ENCODE measurements at places on chromosomes 3 and 15.
A peak's percentile ranks its signal among the peaks of the same experiment; 100 is the strongest.

DNA sequence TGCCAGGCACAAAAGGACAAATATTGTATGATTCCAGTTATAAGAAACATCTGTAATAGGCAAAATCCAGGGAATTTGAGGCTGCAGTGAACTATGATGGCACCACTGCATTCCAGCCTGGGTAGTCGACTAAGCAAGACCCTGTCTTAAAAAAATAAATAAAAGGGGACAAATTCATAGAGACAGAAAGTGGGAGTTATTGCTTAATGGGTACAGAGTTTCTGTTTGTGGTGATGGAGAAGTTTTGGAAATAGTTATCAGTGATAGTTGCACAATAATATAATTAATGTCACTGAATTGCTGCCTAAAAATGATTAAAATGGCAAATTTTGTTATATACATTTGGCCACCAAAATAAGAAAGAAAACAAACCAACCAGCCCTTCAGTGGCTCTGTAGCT, 27.6 kb upstream of the CNBP start:
- H3K27ac ChIP-seq: peak overlapping the region; percentile 71
- H3K4me1 ChIP-seq: peaks cover 4% of the 10 kb centered on the region
- no peak overlapping the region for H3K4me3 ChIP-seq
- H3K27me3 ChIP-seq: no peaks in the 10 kb centered on the region
- no peak for DNase-seq

DNA sequence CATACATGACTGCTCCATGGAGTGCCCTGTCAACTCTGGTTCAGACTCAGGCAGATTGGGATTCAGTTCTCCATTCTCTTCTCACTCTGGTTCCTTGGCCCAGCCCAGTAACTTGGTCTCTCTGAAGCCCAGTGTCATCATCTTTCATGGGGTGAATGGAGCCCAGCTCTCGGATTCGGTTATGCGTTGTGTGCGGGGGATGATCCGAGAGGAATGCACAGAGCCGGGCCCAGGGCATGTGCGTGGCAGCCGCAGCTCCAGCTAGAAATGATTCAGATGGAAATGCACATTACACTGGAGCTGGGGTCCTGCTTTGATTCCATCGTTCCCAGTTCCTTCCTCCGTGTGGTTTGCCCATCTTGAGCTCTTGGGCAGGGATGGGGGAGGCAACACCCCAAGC, 189.4 kb downstream of the FEZF2 start:
- H3K36me3 ChIP-seq: no peaks in the 10 kb centered on the region
- H3K27me3 ChIP-seq: no peaks in the 10 kb centered on the region
- H3K27ac ChIP-seq: no peak overlapping the region

DNA sequence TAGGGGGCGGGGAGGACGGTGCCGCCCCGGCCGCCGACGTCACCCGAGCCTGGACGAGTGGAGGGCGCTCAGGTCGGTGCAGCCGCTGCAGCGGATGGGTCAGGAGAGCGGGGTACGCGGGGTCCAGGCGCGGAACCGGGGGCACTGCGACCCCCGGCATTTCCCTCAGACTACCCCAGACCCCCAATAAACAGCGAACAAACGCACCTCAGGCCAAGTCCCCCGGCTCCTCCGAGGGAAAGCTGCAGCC, 78.9 kb downstream of the IQSEC1 start:
- H3K27ac ChIP-seq: peak overlapping the region; percentile 65
- H3K4me1 ChIP-seq: peaks cover 4% of the 10 kb centered on the region
- no peaks in the 10 kb centered on the region for H3K36me3 ChIP-seq
- DNase-seq: no peak

- H3K4me3 ChIP-seq: no peak overlapping the region
- no peak for DNase-seq
- no peaks in the 10 kb centered on the region for H3K4me1 ChIP-seq
Measured at GRCh38 chr3:186150041-186150830, 41.3 kb upstream of the ETV5 start.

DNA sequence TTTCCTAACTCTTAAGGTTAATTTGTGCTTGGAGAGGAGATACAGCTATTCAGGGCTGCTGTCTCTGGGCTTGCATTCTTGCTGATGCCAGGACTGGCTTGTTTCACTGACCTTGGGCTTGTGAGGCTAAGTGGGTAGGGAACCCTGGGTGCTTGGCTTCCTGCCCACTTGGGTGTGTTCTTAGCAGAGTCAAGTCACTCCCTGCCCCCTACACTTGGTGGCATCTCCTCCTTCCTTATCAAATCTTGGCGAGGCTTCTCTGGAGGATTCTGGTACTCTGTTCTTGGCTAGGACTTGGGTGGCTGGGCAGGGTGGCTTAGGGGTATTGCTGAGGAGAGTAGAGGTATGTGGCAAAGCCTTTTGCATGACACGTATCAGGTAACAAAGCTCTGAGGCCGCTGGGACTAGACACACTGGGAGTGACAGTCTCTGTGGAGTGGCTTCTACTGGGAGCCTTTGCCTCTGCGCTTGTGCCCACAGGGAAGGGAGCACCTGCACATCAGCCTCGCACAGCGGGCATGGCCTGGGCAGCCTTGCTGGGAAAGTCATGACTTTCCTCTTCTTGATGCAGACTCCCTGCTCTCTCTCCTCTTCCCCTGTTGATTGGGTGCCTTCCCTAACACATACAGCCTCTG, 41.8 kb downstream of the CHCHD6 start:
- H3K27me3 ChIP-seq: no peaks in the 10 kb centered on the region
- H3K27ac ChIP-seq: no peak overlapping the region
- H3K4me1 ChIP-seq: no peaks in the 10 kb centered on the region
- H3K4me3 ChIP-seq: no peak overlapping the region
- no peaks in the 10 kb centered on the region for H3K36me3 ChIP-seq

- no peak for DNase-seq
- no peaks in the 10 kb centered on the region for H3K36me3 ChIP-seq
- no peaks in the 10 kb centered on the region for H3K27me3 ChIP-seq
- no peaks in the 10 kb centered on the region for H3K4me1 ChIP-seq
Measured at GRCh38 chr3:179196098-179196497, 47.9 kb downstream of the PIK3CA start.

DNA sequence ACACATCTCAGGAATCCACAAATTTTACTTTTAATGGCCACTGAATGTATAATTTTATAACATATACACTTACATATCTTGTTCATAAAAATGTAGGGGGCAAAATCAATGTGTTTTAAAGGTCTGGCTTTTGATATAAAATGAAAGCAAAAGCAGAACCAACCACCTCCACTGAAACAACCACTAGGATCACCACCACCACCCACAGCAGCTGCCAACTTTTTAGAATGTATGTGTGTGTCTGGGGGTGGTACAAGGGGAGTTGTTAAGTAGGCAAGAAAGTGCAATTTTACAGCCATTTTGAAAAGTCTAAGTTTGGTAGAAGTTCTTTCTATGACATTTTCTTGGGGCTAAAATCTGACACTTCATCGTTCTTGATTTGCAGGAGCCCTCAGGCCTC, 44.0 kb downstream of the OTOL1 start:
- H3K27me3 ChIP-seq: no peaks in the 10 kb centered on the region
- H3K4me3 ChIP-seq: no peak overlapping the region
- no peak overlapping the region for H3K27ac ChIP-seq
- DNase-seq: no peak
- no peaks in the 10 kb centered on the region for H3K36me3 ChIP-seq
- no peaks in the 10 kb centered on the region for H3K4me1 ChIP-seq

DNA sequence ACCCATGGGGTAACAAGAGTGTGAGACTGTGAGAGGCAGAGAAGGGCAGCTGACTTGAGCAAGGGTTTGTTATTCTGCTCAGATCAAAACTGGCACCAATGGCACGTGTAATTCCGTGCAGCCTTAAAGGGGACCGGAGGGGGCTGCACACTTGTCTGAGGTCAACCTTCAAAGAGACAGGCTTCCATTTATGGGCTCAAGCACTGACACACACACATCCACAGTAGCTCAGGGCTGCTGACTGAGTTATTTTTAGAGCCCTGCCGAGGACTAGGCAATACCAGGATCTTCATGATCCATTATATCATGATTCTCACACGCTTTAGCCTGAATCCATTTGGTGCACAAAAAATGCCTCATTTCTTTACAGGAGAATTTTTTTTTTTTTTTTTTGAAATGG, 20.6 kb upstream of the SPTBN5 start:
- no peaks in the 10 kb centered on the region for H3K27me3 ChIP-seq
- H3K27ac ChIP-seq: no peak overlapping the region
- DNase-seq: no peak
- H3K36me3 ChIP-seq: no peaks in the 10 kb centered on the region

DNA sequence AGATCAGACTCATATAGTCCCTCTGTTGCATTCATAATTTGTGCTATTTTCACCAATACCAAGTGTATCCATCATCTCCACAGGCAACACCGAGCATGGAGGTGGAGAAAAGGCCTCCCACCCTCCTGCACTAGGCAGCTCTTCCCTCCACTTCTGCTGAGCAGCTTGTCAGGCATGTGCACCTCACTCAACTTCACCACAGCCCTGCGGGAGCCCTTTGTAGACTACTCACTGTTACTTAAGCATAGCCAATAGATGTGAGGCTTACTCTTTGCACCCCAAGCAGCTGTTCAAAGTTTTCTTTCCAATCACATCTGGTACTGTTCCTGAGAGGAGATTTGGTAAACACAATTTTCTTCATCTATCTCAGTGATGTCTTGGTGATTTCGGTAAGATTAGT, 16.9 kb upstream of the GUCA1C start:
- DNase-seq: no peak
- H3K27ac ChIP-seq: no peak overlapping the region
- no peaks in the 10 kb centered on the region for H3K36me3 ChIP-seq

GRCh38 chr3:33041909-33042308, 55.0 kb downstream of the GLB1 start:
- no peak overlapping the region for H3K27ac ChIP-seq
- H3K4me1 ChIP-seq: no peaks in the 10 kb centered on the region
- peaks cover 17% of the 10 kb centered on the region for H3K36me3 ChIP-seq
- no peak for DNase-seq
- H3K27me3 ChIP-seq: no peaks in the 10 kb centered on the region
- H3K4me3 ChIP-seq: no peak overlapping the region

DNA sequence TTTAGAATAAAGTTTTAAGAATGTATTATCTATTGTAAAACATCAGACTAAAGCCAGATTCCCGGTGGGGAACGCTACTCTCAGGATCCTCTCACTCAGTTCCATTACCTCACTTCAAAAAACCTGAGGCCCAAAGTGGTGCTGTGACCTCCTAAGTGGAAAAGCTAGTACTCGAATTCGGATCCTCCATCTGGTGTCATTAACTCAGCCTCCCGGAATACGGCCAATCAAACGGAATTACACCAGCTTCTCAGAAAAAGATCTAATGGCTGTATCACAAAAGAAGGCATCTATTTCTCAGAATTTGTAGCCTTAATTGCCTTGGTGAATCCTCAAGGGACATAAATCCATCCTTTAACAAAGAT, 627 bp downstream of the ACAD11 start:
- H3K36me3 ChIP-seq: no peaks in the 10 kb centered on the region
- peak overlapping the region; percentile 88 for H3K4me3 ChIP-seq

- H3K27ac ChIP-seq: no peak overlapping the region
- no peak overlapping the region for H3K4me3 ChIP-seq
- DNase-seq: no peak
- H3K36me3 ChIP-seq: peaks cover 18% of the 10 kb centered on the region
Measured at GRCh38 chr15:68224108-68224507, 5.4 kb downstream of the CLN6 start.

DNA sequence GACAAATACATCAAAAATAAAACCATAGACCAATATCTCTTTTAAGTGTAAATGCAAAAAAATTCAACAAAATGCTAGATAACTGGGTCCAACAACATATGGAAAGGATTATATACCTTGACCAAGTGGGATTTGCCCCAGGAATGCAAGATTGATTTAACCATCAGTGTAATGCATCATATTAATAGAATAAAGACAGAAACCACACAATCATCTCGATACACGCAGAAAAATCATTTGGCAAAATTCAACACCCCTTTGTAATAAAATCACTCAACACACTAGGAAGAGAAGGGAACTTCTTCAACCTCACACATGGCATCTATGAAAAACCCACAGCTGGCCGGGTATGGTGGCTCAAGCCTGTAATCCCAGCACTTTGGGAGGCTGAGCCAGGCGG, 19.5 kb downstream of the GREM1 start:
- H3K4me3 ChIP-seq: no peak overlapping the region
- DNase-seq: no peak
- no peaks in the 10 kb centered on the region for H3K4me1 ChIP-seq
- H3K27ac ChIP-seq: no peak overlapping the region
- H3K36me3 ChIP-seq: no peaks in the 10 kb centered on the region

- no peak overlapping the region for H3K4me3 ChIP-seq
- DNase-seq: peak; percentile 36
- H3K27me3 ChIP-seq: no peaks in the 10 kb centered on the region
- no peaks in the 10 kb centered on the region for H3K36me3 ChIP-seq
- peaks cover 48% of the 10 kb centered on the region for H3K4me1 ChIP-seq
- peak overlapping the region; percentile 19 for H3K27ac ChIP-seq
Measured at GRCh38 chr15:68792901-68793766, 27.6 kb downstream of the ANP32A start.

DNA sequence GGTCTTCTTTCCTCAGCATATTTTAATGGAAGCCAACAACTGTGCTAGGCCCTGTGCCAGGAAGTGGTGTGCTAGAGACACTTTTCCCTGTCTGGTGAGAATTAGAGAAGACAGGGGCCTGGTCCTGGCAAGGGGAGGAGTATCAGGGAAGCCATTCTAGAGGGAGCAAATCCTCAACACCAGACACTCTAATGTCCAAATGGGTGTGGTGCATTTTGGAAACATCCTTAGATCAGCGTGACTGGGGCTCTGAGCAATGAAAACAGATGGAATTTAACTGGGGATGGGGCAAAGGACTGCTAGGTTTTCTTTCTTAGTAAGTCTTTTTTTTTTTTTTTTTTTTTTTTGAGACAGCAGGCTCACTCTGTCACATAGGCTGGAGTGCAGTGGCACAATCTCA, 7.7 kb upstream of the VPS18 start:
- H3K4me3 ChIP-seq: no peak overlapping the region
- H3K27me3 ChIP-seq: peaks cover 2% of the 10 kb centered on the region
- H3K4me1 ChIP-seq: no peaks in the 10 kb centered on the region
- no peaks in the 10 kb centered on the region for H3K36me3 ChIP-seq

- H3K4me1 ChIP-seq: no peaks in the 10 kb centered on the region
- no peak for DNase-seq
- H3K27ac ChIP-seq: no peak overlapping the region
- H3K4me3 ChIP-seq: no peak overlapping the region
Measured at GRCh38 chr15:86863226-86863915, 783.7 kb downstream of the AGBL1 start.

DNA sequence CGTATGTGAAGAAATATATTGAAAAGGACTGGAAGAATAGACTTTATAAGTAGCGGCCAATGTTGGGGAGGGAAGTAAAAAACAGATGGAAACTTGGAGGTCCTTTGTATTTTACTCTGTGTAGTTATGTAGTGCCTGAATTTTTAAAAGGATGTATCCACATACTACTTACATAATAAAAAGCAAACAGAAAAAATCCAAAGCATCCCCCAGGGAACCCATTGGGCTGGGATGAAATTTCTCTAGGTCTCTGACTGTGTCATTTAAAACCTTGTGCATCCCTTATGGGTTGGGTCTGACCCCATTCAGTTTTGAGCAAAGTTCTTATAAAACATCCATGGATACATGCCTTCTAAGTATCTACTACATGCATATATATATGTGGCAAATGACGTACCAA, 141.1 kb downstream of the NR1D2 start:
- no peak for DNase-seq
- H3K4me3 ChIP-seq: no peak overlapping the region
- H3K36me3 ChIP-seq: no peaks in the 10 kb centered on the region
- no peak overlapping the region for H3K27ac ChIP-seq

GRCh38 chr3:113534365-113534764, 2.0 kb downstream of the SIDT1 start:
- no peaks in the 10 kb centered on the region for H3K27me3 ChIP-seq
- no peak overlapping the region for H3K4me3 ChIP-seq
- no peak for DNase-seq
- H3K4me1 ChIP-seq: no peaks in the 10 kb centered on the region
- no peak overlapping the region for H3K27ac ChIP-seq
